ENCODE measurements at places on chromosomes 2 and 18.

- DNase-seq: no peak
These were observed 67.0 kb upstream of the RMP24 start for GRCh38 chr18:35905436-35905835.

DNA sequence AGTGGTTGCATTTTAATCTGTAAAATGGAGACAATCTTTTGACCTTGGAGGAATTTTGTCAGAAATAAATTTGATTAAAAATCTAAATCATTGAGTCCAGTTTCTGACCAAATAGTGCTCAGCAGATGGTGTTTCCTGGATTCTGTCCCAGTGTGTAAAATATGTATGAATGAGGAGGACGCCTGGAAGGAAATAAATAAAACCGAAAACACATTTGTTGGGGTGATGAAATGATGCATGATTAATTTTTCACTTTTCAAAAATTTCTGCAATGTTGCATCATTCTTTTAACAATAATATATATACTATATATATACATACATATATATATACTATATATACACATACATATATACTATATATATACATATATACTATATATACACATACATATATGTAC lies 261.1 kb upstream of the TRIB2 start:
- DNase-seq: no peak

DNA sequence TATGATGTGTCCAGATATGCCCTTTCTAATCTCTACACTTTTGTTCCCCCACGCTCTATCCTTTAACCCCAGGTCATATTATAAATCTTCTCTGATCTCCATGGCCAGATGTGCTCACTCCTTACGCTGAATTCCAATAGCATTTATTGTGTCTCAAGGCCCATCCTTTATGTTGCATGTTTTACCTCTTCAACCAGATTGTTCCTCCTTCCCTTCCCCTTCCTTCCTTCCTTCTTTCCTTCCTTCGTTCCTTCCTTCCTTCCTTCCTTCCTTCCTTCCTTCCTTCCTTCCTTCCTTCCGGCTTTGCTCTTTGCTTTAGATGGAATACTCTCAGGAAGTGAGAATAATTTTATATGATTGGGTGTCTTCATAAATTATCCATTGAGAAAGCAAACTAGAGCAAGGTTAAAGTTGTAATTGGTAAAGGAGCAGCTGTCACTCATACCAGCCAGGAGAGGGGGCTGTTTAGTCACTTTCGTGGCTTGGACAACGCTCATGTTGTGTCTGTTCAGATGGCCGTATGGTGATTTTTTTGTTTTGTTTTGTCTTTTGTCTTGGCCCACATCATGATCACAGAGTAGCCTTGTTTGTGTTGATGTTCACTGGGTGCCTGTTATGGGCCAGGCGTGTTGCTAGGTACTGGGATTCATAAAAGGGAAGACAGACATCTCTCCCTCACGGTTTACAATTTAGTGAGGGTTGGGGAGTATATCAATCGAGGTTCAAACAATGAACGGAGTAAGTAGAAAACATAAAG lies 68.0 kb downstream of the DAW1 start:
- DNase-seq: peak; percentile 23

DNA sequence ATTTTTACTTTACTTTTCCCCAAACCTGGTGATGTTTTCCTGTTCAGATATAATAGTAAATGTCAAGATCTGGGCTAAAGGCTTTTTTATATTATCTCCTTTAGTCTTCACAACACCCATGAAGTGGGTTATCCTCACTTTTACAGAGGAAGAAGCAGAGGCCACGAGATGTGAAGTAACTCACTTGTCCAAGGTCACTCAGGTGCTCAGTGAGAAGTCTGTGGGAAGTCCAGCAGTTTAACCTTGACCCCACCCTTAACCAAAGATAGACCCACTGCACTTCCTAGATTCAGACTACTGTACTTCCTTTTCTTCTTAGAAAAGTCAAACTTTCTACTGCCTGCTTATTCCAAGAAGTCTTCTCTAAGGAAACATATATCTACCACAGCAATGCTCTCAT lies 56.3 kb upstream of the STAT1 start:
- DNase-seq: no peak

DNA sequence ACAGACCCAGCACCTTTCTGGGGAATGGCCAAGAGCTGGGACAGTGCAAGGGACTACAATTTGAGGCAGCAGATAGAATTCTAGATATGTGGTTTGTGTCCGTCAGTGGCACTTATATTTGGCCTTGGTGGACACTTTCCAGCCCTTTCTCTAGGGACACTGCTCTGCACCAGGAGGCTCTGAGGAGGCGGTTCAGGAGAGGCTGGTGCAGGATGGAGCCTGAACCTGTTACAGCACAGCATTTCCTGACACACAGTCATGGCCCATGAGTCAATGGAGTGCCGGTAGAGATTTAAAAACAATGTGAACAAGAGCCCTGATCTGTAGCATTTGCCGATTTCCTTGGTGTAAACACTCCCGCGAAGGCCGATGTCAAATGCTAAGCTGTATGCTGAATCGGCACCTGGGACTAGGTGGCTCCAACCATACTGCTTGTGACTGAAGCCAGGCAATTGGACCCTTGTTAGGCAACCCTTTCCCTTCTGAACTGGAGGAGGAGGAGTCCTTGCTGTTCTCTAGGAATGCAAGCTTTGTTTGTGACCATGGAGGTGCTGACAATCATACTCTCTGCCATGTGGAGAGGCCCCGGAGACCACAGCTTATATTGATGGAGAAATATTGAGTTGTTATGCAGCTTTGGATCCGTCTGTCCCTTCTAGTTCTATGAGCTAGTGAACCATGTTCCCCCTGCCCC lies 11.9 kb downstream of the FABP1 start:
- DNase-seq: no peak

- DNase-seq: no peak
These were observed 198.1 kb upstream of the RBBP8 start for GRCh38 chr18:22734791-22735627.

DNA sequence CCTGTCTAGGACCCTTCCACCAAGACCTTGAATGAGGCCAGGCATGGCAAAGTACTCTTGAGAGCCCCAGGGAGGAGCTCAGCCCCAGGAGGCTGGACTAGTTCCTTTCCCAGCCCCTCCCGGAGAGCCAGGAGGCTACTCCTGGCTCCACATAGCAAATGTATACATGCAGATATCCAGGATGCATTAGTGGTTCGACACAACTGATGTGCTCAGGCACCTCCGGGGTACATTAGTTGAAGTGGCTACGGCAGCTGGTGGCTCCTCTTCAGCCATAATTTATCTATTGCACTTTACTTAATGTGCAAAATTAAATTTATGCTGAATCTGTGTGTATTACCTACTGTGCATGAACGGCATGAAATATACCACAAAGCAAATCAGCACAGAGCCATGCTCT lies 182.8 kb upstream of the MEIS1 start:
- DNase-seq: no peak

- no peak for DNase-seq
These were observed 209.2 kb downstream of the ICOS start for GRCh38 chr2:204145791-204146190.

Data from NCI-H1092 (cell line).